Cerebellar nuclear complex (tissue), 1 donor: ENCODE measurements at places on chromosomes 13 and 19.

GRCh38 chr13:26308836-26309235 lies 54.9 kb downstream of the CDK8 start:
- DNase-seq = no peak

GRCh38 chr19:19489804-19490204 lies 25.5 kb downstream of the TSSK6 start:
- DNase-seq = no peak

- DNase-seq = no peak
Observed at GRCh38 chr19:30679789-30680188, 307.6 kb downstream of the ZNF536 start.

DNA sequence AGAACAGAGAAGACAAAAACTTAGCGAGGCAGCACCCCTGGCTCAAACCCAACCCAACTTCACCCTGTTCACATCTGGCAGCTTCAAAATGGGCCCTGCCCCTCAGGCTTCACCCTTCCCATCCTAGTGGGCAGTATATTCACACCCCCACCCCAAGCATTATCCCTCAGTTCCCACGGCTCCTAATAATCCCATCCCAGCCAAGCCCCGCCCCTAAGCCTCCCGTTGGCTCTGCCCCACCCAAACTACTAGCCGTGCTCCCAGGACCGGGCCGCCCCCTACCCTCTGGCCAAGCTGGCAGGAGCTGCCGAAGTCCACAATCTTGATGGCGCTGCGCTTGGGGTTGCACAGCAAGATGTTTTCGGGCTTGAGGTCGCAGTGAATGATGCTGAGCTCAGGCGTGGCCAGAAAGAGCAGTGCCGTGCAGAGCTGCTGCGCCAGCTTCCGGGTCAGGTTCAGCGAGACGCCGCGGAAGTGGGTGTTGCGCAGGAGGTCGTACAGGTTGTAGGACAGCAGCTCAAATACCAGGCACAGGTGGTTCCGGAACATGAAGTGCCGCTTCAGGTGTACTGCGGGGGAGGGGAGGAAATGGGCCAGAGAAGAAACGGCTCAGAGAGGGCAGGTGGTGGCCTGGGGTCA lies 5.8 kb downstream of the DYRK1B start:
- DNase-seq = no peak

DNA sequence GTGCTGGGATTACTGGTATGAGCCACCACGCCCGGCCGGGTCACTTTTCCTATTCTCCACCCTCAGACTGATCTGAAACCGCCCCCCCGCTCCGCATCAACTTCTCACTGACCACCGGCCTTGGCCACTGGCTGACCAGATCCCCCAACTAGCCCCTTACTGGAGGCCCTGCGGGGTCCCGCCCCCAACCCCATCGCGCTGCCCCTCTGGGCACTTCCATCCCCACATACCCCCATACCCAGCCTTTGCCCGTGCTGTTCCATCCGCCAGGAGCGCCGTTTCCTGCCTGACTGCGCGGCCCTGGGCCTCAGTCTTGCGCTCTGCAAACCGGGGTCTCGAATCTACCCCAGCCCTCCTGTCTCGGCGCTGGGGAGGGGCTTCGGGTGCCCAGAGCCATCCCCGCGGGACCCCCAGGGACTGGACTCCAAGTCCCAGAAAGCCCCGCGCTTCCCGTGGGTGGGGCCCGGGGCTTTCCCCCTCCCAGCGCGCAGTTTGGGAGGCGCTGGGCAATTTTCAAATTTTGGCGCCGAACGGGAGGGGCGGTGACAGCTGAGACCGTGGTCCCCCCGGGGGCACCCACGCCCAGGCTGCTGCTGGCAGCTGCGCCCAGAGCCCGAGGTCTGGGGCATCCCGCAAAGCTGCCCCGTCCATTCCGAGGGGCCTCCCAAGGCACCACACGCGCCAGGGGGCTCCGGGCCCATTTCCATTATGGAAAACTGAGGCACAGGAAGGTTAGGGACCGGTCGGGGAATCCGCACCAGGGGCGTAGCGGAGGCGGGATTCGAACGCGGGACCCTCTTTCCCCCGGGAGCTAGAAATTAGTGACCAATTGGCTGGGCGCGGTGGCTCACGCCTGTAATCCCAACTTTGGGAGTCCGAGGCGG lies 5.2 kb upstream of the LMNB2 start:
- no peak for DNase-seq

DNA sequence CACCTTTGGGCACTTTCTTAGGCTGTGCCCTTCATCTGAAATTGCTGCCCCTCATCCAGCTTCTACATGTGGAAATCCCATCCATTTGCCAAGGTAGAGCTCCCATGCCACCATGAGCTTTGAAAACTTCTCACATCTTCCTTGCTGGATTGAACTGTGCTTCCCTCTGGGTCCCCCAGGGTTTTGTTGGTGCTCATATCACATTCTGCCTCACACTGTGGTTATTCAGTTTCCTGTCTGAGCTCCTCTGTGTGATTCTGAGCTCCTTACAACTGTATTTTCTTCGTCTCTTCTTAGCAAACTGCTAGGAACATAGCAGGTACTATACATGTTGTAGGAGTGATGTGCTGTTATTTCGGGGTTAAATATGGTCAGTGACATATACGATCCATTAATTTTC lies 74.9 kb upstream of the KL start:
- DNase-seq = no peak

DNA sequence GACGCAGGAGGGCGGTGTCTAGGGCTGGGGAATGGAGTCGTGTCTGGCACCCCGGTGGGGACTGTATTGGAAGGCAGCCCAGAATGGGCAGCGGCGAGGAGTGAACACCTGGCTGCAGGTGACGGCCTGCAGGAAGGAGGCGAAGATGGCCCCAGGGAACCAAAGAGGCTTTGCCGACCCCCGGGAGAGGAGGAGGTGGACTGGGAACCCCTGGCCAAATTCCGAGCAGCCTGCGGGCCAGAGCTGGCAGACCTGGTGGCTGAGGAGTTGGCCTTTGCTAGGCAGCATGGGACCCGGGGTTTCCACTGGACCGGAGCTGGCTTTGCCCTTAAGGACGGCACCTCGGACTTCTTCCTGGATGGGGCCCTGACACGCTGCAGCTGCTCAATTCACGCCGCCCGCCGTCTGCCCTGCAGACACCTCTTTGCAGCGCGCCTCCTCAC lies 25.9 kb downstream of the ZSWIM9 start:
- no peak for DNase-seq

- no peak for DNase-seq
Observed at GRCh38 chr19:24063295-24063694, 23.7 kb upstream of the ZNF254 start.

GRCh38 chr19:47142779-47143178 lies 12.1 kb downstream of the SAE1 start:
- no peak for DNase-seq

DNA sequence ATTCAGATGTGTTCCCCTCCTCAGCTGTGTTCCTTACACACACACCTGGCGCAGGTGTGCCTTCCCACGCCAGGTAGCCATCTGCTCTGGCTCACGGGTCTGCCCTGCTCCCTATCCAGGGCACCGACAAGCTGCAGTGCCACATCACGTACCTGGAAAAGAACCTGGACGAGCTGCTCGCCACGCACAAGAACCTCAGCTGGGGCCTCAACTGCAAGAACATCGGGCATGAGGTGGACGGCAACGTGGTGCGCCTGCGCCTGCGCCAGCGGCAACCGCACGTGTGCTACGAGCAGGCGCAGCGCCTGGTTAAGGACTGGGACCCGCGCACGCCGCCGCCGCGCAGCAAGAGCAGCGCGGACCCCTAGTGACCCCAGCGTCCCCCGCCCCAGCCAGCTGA lies 26.5 kb upstream of the CASP14 start:
- no peak for DNase-seq

GRCh38 chr13:33615436-33615835 lies 202.5 kb upstream of the RFC3 start:
- DNase-seq = peak; percentile 8

- DNase-seq = no peak
Observed at GRCh38 chr19:35731779-35732405, 10.4 kb downstream of the IGFLR1 start.

- DNase-seq = no peak
Observed at GRCh38 chr19:41862445-41862986, 2.5 kb downstream of the RPS19 start.

GRCh38 chr19:4977299-4978174 lies 8.6 kb downstream of the KDM4B start:
- DNase-seq = peak; percentile 41

GRCh38 chr13:110685305-110686020 lies 20.5 kb downstream of the CARS2 start:
- no peak for DNase-seq

GRCh38 chr13:52899206-52899605 lies 50.8 kb upstream of the PCDH8 start:
- no peak for DNase-seq

GRCh38 chr13:92716749-92717148 lies 509.9 kb upstream of the GPC6 start:
- DNase-seq = no peak

- DNase-seq = no peak
Observed at GRCh38 chr19:10861103-10861651, 10.2 kb upstream of the CARM1 start.

DNA sequence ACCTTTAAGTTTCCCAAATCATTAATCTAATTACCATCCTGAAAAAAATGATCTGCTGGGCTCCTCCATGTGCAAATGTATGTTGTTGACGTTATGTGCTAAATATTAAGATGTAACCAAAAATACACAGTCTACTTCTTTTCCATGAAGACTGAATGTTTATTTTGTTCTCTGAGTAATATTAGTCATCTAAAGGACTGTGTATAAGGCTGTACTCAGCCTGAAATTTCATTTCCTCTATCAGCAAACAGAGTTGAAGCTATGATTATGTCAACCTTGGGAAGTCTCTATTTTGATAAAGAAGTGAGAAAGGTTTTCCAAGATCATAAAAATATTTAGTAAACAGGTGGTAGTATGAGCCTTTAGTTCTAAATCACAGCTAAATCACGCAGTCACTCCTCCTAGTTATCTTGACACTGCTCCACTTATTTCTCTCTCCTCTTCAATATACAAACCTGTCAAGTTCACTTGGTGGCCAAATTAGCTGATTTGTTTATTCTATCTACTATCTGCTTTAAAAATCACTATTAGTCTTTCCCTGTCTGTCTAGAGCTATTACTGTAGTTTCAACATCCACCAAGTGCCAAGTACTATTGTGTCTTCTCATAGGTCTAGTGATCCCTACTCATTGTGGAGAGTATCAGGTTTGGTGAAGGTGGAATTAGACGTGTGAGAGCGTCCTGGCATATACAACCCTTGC lies 211.7 kb upstream of the STARD13 start:
- DNase-seq = no peak

DNA sequence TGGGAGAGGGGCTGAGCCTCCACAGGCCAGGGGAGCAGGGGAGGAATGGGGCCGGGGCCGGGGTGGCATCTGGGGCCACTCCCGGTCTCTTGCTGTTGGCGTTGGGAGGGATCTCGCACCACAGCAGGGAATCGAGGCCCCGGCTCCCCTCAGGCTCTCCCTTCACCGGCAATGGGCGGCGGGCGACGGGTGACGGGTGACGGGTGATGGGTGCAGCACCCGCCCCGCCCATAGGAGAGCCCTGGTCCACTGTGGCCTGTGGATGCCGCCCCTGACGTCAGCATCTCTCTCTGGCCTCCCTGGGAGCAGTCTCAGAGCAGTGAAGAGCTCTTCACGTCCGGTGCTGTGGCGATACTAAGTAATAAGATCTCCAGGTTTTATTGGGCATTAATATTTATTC lies 133.6 kb downstream of the KDM4B start:
- DNase-seq = no peak

GRCh38 chr13:21748166-21748565 lies 77.3 kb downstream of the FGF9 start:
- DNase-seq = no peak

GRCh38 chr13:30905932-30906383 lies at the start of gene MEDAG:
TSS of gene MEDAG (plus strand) at chr13:30906271. CDS start at chr13:30906516, 245 bp downstream.
- DNase-seq = no peak

DNA sequence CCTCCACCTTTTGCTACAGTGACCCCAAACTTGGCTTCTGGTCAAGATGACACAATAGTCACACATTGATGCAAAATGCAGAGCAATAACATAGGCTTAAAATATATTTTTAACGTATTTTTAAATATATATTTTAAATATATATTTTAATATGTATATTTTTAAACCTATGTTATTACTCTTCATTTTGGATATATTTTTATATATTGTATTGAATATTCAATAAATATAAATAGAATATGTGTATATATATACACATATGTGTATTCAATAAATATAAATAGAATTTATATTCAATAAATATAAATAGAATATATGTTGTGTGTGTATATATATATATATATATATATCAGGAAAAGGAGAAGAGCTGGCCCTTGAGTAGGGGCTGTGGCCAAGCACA lies 115.6 kb downstream of the POU4F1 start:
- no peak for DNase-seq

GRCh38 chr13:97003071-97003470 lies 8.8 kb upstream of the OXGR1 start:
- no peak for DNase-seq

GRCh38 chr13:53622456-53622855 lies 593.8 kb downstream of the OLFM4 start:
- DNase-seq = no peak

- no peak for DNase-seq
Observed at GRCh38 chr19:22617614-22618320, 16.4 kb upstream of the ZNF492 start.

DNA sequence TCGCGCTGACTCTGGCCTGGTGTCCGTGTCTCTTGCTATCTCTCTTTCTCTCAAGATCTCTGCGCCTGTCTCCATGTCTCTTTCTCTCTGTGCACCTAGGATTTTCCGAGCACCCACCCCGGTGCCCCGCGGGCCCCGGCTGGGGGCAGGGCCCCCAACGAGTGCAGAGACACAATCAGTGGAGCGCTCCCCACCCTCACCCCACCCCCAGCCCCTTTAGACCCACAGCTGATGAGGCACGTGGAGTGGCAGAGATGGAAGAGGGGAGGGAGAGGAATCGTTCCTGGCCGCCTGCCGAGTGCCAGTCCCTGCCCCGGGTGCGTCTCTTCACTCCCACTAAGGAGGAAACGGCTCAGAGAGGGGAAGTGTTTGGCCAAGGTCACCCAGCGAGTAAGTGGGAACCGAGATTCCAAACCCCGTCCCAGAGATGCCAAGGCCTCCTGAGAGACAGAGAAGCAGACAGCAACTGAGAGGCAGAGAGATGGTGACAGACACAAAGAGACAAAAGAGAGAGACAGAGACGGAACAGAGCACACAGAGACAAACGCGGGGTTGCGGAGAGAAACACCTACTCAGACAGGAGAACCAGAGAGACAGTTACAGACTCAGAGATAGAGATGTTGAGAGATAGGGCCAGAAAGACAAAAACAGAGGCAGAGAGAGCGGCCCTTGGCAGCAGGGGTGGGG lies 626 bp upstream of the BCL3 start:
- no peak for DNase-seq

GRCh38 chr19:9883231-9883758 lies 48.2 kb downstream of the PIN1 start:
- no peak for DNase-seq

DNA sequence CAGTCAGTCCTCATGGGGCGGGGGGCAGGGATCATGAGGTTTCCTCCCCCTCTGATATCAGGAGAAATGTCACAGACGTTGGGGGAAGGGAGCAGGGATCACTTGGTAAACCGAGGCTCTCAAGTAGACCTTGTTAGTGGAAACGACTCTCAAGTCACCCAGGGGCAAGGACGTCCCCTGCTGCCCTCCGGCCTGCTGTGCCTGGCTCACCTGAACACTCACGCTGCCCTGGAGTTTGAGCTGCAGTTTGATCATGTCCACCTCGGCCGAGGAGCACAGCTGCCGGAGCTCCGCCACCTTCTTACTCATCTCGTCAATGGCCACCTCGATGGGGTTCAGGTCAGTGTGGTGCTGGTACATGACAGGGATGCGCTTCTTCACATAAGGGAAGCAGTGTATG lies 47.6 kb upstream of the SLC15A1 start:
- DNase-seq = no peak

GRCh38 chr13:44967704-44968433 lies 21.4 kb downstream of the NUFIP1 start:
- no peak for DNase-seq
